HCT116 (cell line): ENCODE measurements at places on chromosomes 2 and 18.

DNA sequence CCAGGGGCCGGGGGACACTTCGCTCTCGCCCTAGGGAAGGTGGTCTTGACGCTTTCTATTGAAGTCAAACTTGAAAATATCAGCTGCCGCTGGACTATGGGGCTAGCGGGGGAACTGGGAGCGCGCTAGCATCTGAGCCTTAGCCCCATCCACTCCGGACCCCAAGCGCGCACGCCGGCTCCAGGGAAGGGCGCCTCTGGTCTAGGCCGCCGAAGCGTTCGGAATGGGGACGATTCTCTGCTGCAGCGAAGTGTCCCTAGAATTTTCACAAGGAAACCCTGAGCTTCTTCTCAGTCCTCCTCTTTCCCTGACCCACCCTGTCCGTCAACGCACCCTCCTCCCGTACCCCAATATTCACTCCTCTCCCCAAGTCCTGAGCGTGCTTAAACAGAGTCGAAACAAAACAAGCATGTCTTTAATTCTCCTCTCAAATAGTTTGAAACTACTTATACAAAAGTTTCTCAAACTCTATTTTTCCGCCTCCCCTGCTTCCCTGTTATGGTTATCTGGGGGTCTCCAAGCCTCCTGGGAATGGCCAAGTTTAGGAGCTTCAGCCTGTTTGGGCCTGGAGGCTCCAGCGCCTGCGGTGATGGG, 5.0 kb downstream of the RAX start:
- no peak for DNase-seq

DNA sequence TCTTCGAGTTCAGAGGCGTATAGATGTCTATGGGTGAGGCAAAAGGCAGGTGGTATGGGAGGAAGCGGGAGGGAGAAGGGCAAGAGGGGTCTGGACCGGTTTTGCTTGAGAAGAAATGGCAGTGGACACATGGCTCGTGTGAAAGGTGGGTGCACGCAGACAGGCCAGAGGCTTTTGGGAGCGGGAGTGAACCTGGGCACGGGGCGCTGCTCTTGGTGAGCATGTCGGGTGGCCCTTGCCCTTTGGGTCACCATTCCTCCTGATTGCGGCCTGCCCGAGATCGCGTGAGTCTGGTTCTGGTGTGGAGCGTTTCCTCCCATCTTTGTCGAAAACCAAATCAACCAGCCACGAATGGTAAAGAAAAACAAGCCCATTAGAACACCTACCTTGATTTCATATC, 12.6 kb downstream of the LDLRAD4 start:
- DNase-seq, result no peak

- DNase-seq, result no peak
Measured at GRCh38 chr2:199862788-199863187, 11.8 kb upstream of the FTCDNL1 start.

- DNase-seq, result peak; percentile 27
Measured at GRCh38 chr2:190714958-190715357, 66.1 kb downstream of the NAB1 start.

- no peak for DNase-seq
Measured at GRCh38 chr2:160538559-160539355, 45.1 kb upstream of the RBMS1 start.

DNA sequence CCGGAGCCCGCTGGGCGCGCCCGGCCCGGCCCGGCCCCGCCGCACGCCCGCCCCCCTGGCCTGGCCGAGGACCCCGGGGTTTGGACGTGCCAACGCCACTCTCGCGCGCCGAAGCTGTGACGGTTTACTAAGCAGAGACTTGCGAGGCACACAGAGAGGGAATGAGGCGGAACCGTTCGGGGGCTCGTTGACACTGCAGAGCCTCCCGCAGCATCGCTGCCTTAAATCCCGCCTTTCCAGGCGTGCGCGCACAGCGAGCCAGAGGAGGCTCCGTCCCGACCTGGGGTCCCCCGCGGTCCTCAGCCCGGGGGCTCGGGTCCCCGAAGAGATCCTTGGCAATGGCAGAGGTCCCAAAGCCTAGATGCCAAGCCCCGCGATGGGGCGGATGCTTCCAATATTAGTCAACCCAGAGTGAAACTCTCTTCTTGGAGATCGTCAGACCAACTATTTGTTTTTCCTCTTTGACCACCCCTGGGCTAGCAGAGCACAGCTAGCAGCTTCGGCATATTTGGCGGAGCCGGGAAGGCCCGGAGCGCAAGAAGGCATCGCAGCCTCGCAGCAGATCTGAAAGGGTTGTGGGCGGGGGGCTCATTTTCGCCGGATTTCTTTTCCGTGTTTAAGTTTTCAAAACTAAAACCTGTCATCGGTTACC, at the start of gene ZNF385B:
TSS of gene ZNF385B (minus strand) at position 197 of the 652 bp plus-strand sequence.
- no peak for DNase-seq
